Lung microvascular endothelial cell (primary cell): ENCODE measurements at places on chromosomes 1 and 21. TPM values are rescaled to one million over a fixed set of nuclear protein-coding genes. Genes with fewer than 3 reads are reported as not detected.

SLAMF1 gene
- total RNA-seq = not detected in 2 replicates

GRCh38 chr1:67560580-67561255, 124.3 kb upstream of the GADD45A start:
- DNase-seq = no peak

- DNase-seq = no peak
Measured at GRCh38 chr21:31886915-31887314, 14.1 kb downstream of the HUNK start.

DNA sequence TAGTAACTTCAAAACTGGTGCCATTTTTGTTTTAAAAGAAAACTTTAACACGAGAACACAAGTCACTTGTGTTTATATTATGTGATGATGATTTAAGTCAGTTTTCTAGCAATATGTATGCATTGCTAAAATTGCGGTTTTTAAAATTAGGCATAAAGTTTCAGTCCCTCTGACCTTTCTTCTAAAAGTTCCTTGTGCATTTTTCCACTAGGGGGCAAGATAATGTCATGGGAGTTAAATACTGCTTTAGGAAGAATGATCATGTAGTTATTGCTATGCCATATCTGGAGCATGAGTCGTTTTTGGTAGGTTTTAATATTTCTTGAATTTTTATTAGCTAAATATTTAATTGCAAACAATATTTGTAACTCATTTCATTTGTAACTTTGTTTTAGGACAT, 10.7 kb downstream of the CDC7 start:
- DNase-seq = peak; percentile 61

GRCh38 chr1:221716713-221717484, 25.0 kb downstream of the DUSP10 start:
- no peak for DNase-seq

DNA sequence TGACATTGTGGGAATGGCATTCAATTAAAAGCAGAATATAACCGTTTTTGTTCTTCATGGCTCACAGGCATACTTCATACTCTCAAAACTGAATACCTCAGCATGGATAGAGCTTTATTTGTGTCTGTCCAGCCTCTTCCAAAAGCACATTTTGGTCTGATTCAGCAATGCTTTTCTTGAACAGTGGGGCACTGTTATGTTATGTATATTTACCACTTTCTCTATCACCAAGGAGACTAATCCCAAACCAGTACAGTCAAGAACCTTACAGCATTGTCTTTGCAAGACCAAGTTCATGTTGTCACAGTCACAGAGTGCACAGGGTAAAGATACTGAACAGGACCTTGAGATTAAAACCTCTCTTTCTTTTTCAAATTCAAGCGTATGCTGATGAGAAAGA, 582.8 kb downstream of the PTBP2 start:
- DNase-seq = no peak

- DNase-seq = no peak
Measured at GRCh38 chr1:155968670-155969069, 9.7 kb downstream of the ARHGEF2 start.

DNA sequence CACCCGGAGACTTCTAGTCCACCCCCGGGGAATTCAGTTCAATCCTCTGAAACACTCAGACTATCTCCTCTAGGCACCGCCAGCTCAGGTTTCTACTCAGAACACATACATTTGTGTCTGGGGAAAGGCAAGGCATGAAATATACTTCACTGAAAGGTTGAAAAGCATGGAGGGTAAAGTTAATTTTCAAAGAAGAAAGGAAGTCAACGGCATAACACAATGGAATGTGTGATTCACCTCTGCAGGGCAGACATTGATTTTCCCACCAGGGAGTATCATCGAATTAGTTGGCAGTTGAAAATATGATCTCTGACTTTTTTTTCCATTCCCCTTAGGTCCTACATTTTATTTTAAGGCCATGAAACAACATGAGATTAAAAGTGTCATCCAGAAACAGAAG, 669.4 kb downstream of the SMYD3 start:
- DNase-seq = peak; percentile 82
